Upper lobe of right lung (tissue), 1 donor: ENCODE measurements at places on chromosomes 2 and 18.

DNA sequence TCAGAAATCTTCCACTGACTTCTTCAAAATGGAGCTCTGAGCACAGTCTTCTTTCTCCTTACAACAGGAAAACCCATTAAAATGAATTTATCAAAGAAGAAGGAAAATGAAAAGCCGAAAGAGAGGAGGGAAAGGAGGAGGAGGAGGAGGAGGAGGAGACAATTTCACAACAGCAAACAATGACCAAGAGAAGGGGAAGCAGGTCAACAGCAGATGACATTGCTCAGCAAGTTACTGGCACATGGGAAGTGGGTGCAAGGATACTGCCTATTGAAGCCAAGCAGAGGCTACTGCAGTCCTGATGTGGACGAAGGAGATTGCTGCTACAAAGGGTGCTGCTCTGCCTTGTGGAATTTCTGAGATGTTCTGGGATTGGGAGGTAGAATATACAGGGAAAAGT lies 268.2 kb upstream of the FBXO11 start:
- no peak for DNase-seq

DNA sequence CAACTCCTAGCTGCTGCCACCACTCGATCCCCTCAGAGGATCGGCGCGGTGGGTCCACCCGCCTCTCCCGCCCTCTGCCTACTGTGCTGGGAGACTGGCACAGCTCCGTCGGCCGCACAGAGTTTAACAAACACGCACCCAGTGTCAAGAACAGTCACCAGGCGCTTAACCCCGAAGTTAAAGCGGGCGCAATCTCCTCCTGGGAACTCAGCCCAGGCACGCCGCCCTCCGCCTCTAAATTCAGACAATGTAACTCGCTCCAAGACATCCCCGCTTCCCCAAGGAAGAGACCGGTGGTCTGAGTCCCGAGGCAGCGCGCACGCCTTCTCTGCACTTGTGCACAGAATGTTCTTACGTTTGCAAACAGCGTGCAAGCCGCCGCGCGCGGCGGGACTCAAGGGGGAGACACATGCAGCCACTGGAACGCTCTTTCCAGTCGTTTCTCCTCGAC lies 533 bp downstream of the CXCR4 start:
- peak; percentile 81 for DNase-seq

DNA sequence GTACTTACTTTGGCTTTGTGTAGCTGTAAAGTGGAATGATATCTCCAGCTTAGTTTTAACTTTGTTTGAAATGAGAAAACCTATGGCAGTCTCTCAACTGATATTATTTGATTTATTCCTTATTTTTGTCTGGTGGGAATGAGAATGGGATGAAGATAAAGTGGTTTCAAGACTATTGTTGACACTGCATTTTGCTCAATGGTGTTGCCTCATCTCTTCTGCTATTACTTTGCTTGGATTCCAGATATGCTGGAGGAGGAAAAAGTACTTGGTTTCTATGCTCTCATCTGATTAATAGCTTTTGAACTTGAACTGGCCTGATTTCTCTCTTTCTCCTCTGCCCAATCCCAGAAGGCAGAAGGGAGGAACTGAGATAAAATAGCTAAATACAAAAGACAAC lies 198.2 kb downstream of the CTNNA2 start:
- DNase-seq: no peak

GRCh38 chr2:96887493-96888012 lies 17.7 kb upstream of the SEMA4C start:
- peak; percentile 61 for DNase-seq

GRCh38 chr2:200471324-200471848 lies 38.5 kb downstream of the KCTD18 start:
- no peak for DNase-seq

- DNase-seq: no peak
Observed at GRCh38 chr2:130892793-130893785, 56.4 kb downstream of the ARHGEF4 start.

- no peak for DNase-seq
Observed at GRCh38 chr2:151762694-151763093, 28.4 kb upstream of the NEB start.

DNA sequence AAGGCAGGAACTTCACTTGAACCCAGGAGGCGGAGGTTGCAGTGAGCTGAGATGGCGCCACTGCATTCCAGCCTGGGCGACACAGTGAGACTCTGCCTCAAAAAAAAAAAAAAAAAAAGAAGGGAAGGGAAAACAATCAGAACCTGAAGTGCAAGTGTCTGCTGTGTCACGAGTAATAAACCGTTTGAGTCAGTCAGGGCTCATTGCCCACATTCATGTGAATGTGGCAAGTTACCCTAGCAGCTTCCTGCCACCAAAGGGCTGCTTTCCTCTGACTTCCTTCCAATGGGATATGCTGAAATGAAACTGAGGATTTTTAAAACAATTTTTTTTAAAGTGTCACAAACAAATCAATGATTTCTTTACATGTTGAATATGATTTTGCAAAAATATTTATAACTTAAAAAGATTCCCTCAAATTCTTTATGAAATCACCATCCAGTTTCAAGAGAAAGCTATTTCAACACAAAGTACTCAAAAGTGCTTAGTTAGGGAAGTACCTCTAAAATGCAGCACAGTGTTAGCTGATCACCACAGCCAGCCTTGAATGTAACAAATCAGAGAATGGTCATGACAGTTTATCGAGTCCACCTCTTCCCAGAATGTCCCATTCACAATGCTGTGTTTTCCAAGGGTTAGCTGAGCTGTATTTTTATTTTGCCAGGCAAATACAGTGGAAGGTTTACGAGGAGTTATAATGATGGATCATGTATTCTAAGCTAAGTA lies 36.4 kb downstream of the WDSUB1 start:
- no peak for DNase-seq

- DNase-seq: no peak
Observed at GRCh38 chr18:23274638-23275482, 139.6 kb downstream of the CABLES1 start.

DNA sequence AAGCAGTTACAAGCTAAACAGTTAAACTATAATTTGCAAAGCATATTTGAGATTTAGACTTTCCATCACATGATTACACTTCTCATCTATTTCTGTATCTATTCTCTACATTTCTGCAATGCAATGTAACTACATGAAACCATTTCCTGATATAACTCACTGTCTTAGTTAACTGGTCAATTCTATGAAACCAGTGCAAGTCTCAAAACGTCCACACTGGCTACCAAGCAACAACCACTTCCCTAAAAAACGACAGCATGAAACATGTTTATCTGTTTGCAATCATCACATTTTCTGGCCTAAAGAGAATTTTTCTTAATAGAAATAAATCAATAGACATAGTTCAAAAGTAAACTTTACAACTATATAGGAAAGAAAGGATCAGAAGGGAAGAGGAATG lies 17.4 kb downstream of the FECH start:
- DNase-seq: no peak

GRCh38 chr2:1990724-1991123 lies 246.4 kb upstream of the PXDN start:
- no peak for DNase-seq

DNA sequence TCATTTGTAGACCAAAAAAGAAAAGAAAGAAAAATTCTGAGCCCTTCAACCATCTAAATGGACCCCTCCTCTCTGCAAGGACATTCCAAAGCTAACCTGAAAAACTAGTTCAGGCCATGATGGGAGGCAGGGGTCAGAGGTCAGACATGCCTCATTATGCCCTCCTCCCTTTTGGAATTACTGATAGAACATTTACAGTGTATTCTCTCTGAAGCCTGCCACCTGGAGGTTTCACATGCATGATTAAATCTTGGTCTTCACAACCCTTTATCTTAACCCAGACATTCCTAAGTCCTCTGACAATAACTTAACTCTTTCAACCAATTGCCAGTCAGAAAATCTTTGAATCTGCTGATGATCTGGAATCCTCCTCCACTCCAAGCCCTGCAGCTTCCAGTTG lies 86.0 kb downstream of the SPP2 start:
- no peak for DNase-seq

GRCh38 chr2:187580462-187581124 lies 26.4 kb upstream of the TFPI start:
- no peak for DNase-seq

DNA sequence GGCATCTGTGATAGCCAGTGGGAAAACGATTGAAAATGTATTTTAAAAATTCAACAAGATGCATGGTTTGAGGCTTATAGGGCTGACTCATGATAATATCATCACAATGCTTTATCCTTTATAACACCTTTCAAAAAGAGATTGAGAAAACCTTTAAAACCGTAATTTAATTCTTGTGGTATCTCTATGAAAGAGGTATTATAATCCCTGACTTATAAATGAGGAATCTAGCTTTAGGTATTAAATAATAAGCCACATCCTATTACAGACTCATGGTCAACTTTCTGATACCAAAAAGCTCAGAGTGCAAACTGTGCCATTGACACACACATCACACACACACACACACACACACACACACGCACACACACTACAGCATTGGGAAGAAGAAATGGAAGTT lies 134.6 kb upstream of the RAB12 start:
- no peak for DNase-seq

DNA sequence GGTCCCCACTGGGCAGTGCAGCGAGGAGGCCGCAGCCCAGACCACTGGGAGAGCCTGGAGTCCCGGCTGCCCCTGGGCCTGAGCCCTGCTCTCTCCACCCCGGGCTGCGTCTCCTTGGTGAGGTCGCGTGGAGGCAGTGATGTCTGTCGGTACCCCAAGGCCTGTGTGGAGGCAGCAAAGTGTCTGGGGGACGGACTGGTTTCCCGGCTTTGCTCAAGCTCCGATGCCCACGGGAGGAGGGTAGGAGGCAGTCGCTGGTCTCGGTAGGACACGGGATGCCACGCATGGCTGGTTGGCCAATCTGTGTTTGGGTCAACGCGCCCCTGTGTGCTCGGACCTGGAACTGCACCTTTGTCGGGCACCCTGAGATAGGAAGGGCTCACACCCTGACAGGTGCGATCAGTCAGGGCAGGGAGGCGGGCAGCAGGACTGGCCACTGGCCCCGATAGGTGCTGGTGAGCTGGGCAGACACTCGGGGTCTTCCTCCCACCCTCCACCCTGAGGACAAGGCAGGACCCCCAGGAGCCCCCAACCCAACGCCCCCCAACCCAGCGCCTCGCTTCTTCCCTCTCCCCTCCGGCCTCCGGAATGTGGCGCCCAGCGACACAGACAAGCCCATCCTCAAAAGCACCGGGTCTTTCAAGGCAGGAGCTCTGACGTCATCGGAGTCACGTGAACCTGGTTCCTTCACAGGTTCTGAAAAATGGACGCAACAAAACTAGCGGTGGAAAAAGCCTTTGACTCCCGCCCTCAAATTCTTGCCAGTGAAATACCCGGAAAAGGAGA lies 288.6 kb downstream of the NDUFA10 start:
- no peak for DNase-seq

- no peak for DNase-seq
Observed at GRCh38 chr2:178829299-178829960, 22.2 kb upstream of the TTN start.

GRCh38 chr2:226906163-226906693 lies 70.4 kb downstream of the RHBDD1 start:
- no peak for DNase-seq

DNA sequence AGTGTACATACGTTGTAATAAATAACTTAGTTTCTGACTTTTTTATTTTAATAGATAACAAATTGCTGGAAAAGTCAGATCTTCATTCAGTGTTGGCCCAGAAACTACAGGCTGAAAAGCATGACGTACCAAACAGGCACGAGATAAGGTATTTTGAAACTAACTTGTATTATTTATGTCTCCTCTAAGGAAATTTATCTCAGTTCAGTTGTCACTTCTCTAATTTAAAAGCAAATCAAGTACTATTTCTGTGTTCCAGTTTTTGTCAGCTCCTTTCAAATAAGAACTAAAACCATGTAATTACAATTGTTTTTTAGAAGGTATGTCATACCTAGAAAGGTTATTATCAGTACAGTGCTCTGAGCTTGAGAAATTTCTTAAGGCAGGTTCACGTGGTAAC lies 4.6 kb downstream of the ATG16L1 start:
- no peak for DNase-seq

DNA sequence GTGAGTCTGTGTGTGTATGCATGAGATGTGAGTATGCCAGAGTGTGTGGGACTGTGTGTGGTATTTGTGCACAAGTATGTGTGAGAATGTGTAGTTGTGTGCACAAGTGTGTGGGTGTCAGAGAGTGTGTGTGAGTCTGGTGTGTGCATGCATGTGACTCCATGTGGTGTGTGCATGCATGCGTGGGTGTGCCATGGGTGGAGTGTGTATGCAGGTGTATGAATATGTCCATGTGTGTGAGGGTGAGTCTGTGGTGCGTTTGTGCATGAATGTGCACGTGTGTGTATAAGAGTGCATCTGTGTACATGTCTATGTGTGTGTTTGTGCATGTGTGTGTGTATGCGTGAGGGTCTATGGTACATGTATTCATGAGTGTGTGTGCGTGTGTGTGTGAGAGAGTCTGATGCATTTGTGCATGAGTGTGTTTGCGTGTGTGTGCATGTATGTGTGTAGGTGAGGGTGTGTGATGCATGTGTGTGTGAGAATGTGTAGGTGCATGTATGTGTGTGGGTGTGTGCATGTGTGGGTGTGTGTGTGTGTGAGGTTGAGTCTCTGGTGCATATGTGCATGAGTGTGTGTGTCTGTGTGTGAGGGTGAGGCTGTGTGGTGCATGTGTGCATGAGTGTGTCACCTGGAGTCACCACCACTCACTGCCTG lies 226.8 kb downstream of the LDLRAD4 start:
- DNase-seq: no peak

DNA sequence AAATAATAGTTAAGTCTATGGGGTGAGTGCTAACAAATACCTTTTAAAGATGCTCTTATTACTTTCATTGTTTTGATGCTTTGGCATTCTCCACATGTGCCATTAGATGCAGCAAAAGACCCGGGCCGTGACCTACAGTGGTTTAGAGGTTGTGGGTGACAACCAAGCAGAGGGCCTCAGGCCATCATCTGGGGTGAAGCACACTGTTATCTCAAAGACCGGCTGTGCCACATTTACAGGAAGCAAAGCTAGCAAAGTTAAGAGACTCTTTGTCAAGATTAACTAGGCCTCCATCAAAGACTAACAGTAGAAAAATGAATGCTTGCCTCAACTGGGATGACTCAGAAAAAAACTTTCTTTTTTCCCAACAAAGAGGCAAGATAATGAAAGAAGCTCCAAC lies 695.3 kb downstream of the SATB2 start:
- DNase-seq: no peak

DNA sequence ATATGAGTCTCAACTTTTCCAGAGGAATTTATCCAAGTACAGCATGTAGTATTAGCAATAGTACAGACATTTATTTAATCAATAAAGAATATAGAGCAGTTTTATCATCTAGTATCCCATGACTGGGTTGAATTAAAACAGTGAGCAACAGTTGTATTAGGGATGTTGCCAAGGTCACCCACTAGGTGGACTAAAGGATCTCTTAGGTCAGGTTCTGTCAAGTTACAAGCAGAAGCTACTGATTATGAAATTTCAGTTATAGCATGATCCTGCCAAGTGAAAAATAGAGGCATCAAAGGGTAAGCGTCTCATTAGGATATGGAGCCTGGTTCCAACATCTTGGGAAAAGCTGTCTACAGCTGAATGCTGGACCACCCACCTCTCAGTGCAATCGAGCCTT lies 52.1 kb upstream of the LAPTM4A start:
- no peak for DNase-seq

DNA sequence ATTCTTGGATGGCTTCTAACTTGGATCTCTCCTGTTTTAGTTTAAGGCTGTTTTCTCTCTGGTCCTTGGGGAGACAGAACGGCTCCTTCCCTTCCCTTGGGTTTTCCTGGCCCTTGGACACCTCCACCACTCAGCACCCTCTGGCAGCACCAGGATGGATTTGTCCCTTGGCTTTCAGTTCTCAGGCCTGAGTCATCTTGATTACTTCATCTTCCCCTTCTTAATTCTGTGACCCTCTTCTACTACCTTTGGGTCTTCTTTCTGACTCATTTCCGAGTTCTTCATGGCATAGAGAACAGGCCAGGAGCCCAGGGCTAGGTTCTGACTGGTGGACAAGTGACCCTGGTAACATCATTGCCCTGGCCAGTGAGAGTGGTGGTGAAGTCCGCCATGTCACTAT lies 14.9 kb downstream of the IGFBP2 start:
- no peak for DNase-seq
